CMK (cell line): ENCODE measurements at places on chromosomes 12 and 14.
A peak's percentile ranks its signal among the peaks of the same experiment; 100 is the strongest.

DNA sequence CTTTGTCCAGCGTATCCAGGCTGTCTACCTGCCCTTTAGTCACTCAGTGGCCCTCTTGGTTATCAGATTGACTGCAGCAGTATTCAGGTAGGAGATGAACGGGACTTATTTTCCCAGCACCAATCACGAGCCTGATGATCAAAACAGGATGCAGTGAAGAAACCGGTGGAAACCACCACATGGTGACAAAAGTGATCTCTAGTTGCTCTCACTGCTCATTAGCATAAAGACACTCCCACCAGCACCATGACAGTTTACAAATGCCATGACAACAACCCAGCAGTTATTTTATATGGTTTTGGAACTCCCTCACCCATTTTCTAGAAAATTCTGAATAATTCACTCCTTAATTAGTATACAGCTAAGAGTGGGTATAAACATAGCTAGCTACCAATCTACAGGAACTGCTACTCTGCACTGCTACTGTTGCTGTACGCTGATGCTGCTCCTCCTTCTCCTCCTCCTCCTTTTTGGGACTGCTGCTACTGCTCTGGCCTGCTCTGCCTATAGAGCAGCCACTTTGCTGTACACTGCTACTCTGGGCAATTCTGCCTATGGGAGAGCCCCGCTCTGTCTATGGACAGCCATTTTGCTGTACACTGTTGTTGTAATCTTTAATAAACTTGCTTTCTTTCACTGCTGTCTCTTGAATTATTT, 142.5 kb upstream of the SSTR1 start:
- no peak for DNase-seq

DNA sequence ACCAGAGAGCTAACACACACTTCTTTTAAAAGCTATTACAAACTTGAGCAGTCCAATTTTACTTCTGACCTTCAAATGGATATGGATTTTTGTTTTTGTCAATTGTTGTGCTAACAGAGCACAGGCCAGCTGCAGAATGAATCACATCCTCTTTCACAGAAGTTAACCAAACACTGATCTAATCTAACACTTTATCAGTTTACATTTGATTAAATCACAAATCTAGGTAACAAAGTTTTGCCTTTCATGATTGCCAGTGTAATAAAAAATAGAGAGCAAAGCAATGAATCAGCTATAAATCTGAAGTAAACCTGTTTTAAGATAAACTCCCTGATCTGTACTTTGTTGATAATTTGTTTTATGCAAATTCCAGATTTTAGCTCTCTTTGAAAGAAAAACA, 273.1 kb upstream of the RGS6 start:
- no peak for DNase-seq

GRCh38 chr12:78208092-78208491, 377.4 kb downstream of the NAV3 start:
- no peak for DNase-seq

DNA sequence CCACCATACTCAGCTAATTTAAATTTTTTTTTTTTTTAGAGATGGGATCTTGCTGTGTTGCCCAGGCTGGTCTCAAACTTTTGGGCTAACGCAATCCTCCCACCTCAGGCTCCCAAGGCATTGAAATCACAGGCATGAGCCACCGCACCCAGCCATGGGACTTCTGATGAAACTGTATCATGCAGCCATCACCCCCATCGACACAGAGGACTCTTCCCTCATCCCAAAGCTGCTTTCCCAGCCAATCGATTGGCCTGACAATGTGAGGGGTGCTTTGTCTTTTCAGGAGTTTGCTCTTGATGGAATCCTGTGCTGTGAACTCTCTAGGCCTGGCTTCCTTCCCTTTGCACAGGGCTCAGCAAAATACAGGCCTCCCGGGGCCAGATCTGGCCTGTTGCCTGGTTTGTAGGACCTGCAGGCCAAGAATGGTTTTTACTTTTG, 59.6 kb upstream of the NCOR2 start:
- no peak for DNase-seq

GRCh38 chr12:20628226-20628787, 66.8 kb upstream of the SLCO1C1 start:
- no peak for DNase-seq

- no peak for DNase-seq
Measured at GRCh38 chr14:61568572-61569011, 126.7 kb upstream of the HIF1A start.

- peak; percentile 77 for DNase-seq
Measured at GRCh38 chr14:59483819-59484638, at the start of the genes JKAMP and L3HYPDH. Gene JKAMP, plus strand, starts transcription at chr14:59484517. Its CDS starts 73 bp downstream, at chr14:59484590. Gene L3HYPDH, minus strand, starts transcription at chr14:59484408. Its CDS starts 92 bp downstream, at chr14:59484316.

- no peak for DNase-seq
Measured at GRCh38 chr14:22835505-22835904, 880 bp upstream of the MMP14 start.

DNA sequence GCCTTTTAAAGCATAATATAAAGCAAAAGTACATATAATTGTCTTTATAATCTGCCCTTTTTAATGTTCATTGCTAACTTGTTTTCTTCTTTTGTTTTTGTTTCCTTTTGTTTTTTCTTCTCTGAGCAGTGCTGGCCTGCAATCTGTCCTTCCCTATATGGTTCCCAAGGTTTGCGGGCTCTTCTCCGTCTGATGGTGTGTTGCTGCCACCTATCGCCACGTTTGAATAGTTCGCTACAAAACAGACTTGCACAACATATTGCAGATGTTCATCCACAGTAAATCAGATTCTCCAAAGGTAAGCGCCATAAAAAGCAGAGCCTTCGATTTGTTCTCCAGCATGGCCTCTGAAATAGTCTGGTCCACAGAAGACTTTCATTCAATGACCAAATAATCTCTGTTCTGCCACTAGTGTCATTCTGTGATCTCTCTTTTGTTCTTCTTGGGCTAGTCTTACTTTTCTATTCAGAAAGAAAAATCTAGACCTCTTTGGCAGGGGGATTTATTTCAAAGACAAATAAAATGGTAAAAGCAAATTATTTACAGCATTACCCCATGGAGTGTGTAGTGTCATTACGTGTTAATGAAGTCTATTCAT, 33.5 kb downstream of the C12orf50 start:
- peak; percentile 8 for DNase-seq

DNA sequence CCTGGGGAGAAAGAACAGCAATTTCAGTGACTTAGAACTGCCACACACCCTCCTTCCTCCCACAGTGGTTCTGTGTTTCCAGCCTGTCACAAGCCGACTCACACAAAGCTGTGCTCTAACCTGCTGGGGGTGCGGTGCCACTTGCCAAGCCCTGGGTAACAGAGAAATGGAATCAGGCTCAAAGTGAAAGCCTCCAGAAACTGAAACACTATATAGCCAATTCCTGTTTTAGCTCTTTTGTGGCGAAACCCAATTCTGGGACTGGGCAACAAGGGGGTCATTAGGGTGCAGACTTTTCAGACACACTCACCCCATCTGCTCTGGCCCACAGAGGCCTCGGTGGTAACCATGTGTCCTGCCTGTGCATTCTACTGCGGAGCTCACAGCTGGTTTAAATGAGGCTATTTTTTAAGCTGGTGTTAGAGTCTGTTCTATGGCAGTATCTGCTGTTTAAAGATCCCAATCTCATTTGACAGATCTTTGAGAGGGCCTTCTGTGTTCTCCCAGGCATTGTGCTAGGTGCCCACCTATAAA, 15.2 kb upstream of the ACTR6 start:
- DNase-seq = no peak

DNA sequence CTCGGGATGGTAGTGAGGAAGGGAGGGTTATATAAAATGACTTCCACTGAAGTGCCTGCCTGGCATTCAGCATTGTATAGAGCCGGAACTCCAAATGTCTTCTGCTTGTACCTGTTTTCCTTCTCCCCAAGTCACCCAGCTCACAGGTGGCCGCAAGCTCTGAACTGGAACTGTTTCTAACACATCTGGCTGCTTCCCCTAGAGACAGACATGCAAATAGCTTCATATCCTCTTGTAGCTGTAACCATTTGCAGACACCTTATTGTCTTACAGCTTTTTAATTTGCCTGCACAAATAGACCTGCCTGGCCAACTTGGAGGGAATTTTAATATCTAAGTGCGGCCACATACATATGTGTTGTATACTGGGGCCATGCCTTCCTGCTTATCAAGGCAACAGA, 126.0 kb downstream of the CHST11 start:
- no peak for DNase-seq

- no peak for DNase-seq
Measured at GRCh38 chr14:70648346-70648745, 6.6 kb downstream of the TTC9 start.

- DNase-seq = no peak
Measured at GRCh38 chr12:67067453-67068203, 201.5 kb upstream of the CAND1 start.

DNA sequence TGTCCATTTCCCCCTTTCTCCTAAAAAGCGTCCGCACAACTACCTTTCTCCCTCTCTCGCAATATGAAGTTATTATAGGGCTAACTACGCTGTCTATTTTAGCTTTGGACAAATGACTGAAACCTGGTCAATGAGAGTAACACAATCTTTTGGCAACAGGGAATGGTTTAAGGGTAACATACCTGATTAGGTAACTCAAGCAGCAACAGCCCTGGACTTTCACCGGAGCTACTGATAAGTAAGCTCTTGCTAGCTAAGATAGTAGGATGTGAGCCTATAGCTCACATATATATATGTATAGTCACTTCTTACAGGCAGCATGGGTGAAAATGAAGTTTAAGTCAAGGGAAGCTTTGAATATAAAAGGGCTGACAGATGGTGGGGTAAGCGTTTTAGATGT, 313.0 kb downstream of the CEP128 start:
- DNase-seq = no peak

DNA sequence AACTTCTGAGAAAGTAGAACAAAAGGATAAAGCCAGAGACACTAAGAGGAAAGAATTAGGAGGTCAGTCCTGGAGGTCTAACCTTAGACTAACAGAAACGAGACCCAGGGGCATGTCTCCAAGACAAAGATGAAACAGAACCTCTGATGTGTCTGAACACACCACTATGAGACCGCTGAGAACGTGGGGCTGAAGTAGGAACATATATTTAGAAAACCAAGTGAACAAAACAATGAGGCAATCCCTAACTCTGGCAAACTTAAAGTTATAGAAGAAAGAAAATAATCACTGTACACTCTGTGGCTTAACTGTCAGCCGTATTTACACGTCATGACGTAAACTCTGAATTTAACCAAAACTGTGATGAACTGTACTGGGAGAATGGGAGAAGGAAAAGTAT, 17.9 kb downstream of the KCTD10 start:
- no peak for DNase-seq
